Memory B cell (primary cell): ENCODE measurements at places on chromosomes 1 and 21.

DNA sequence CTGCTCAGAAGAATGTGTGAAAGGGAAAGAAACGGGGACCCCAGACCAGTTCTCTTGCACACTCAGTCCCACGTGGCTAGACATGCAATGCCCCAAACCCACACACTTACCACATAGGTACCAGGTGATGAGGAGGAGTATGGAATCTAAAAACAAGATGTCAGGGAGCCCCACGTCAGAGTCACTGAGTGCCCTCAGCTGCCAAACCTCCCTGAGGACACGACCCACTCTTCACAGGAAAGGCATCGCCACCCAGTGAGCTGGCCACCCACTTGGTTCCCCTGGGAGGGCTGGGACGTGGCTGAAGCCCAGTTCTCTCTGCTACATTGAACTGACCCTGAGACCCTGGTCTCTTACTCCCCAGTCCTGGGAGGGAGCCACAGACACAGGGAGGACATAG, 41.4 kb downstream of the MRPL37 start:
- no peaks in the 10 kb centered on the region for H3K27me3 ChIP-seq
- DNase-seq: no peak
- no peaks in the 10 kb centered on the region for H3K4me1 ChIP-seq

- no peak for DNase-seq
- peaks cover 23% of the 10 kb centered on the region for H3K36me3 ChIP-seq
- no peaks in the 10 kb centered on the region for H3K27me3 ChIP-seq
- H3K4me3 ChIP-seq: no peak overlapping the region
Measured at GRCh38 chr1:62476525-62477219, 39.8 kb downstream of the USP1 start.

- no peak overlapping the region for H3K4me3 ChIP-seq
- peaks cover 6% of the 10 kb centered on the region for H3K4me1 ChIP-seq
- H3K27me3 ChIP-seq: peaks cover 1% of the 10 kb centered on the region
Measured at GRCh38 chr1:21537932-21538630, 28.9 kb downstream of the ALPL start.

DNA sequence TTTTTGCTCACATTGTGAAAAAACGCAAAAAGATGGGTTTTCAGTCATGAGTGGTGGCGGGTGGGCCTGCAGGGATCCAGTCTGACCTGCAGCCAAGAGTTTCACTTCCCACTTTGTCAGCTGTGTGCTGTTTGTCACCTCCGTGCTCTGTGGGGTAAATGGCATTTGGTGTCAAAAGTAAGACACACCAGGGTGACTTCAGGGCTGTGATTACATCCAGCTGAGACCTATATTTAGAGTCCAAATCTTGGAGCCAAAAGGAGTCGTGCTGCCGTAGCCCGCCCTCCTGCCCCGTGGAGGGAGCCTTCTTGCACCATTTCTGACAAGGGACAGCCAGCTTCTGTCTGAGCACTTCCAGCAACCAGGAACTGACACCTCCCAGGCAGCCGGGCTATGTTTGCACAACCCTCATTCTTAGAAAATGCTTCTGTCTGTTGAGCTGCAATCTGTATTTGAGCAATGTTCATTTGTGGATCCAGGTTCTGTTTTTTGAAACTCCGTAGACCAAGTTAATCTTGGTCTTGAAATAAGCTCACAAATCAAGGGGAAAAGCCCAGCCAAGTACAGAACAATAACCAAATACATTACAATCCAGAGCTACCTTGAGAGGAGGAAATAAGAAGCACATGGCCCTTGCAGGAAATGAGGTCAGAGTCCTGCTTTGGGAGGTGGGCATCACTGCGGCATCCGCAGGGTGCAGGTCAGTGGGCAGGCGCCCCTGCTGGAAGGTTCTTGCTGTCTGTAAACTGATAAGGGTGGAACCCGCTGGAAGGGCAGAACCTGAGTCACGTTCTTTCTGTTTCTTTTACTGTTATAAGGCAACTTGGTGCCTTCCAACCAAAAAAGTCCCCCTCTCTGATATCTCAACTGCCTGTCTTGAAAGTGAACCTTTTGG, 14.4 kb downstream of the ABCG1 start:
- peak overlapping the region; percentile 99 for H3K27ac ChIP-seq
- peaks cover 4% of the 10 kb centered on the region for H3K36me3 ChIP-seq
- peaks cover 55% of the 10 kb centered on the region for H3K4me1 ChIP-seq
- H3K27me3 ChIP-seq: no peaks in the 10 kb centered on the region

DNA sequence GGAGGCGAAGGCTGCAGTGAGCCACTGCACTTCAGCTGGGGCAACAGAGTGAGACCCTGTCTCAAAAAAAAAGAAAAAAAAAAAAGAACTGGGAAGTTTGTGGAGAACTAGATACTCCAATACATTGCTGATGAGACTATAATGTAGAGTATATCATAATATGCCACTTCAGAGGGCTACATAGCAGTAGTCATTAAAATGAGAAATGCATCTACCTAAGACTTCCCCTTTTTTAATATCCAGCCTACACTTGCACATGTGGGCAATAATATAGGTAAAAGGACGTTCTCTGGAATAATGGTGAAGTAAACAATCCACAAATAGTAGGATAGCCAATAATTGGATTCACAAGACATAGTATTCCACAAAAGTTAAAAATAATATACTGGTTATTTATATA, 311.0 kb downstream of the HLX start:
- no peaks in the 10 kb centered on the region for H3K36me3 ChIP-seq
- DNase-seq: no peak
- H3K27ac ChIP-seq: no peak overlapping the region
- no peaks in the 10 kb centered on the region for H3K4me1 ChIP-seq
- no peaks in the 10 kb centered on the region for H3K27me3 ChIP-seq
- no peak overlapping the region for H3K4me3 ChIP-seq

- H3K27ac ChIP-seq: no peak overlapping the region
- no peak overlapping the region for H3K4me3 ChIP-seq
- peaks cover 13% of the 10 kb centered on the region for H3K27me3 ChIP-seq
- no peaks in the 10 kb centered on the region for H3K4me1 ChIP-seq
Measured at GRCh38 chr1:228976316-228976715, 241.0 kb downstream of the RHOU start.

- H3K27me3 ChIP-seq: no peaks in the 10 kb centered on the region
- H3K27ac ChIP-seq: no peak overlapping the region
- no peak for DNase-seq
- H3K4me3 ChIP-seq: no peak overlapping the region
- peaks cover 8% of the 10 kb centered on the region for H3K36me3 ChIP-seq
Measured at GRCh38 chr1:213054733-213055591, 3.9 kb downstream of the RPS6KC1 start.

- H3K27ac ChIP-seq: no peak overlapping the region
- peaks cover 7% of the 10 kb centered on the region for H3K4me1 ChIP-seq
- no peak overlapping the region for H3K4me3 ChIP-seq
- H3K36me3 ChIP-seq: peaks cover 34% of the 10 kb centered on the region
- no peak for DNase-seq
Measured at GRCh38 chr1:168007691-168008090, 70.8 kb upstream of the MPC2 start.

GRCh38 chr1:18939398-18940302, 16.8 kb downstream of the IFFO2 start:
- no peak for DNase-seq
- H3K4me3 ChIP-seq: no peak overlapping the region
- H3K27ac ChIP-seq: peak overlapping the region; percentile 45

- no peaks in the 10 kb centered on the region for H3K36me3 ChIP-seq
- no peak overlapping the region for H3K4me3 ChIP-seq
- H3K4me1 ChIP-seq: peaks cover 11% of the 10 kb centered on the region
- H3K27me3 ChIP-seq: no peaks in the 10 kb centered on the region
- DNase-seq: no peak
- no peak overlapping the region for H3K27ac ChIP-seq
Measured at GRCh38 chr1:63590166-63590560, 3.0 kb upstream of the PGM1 start.

DNA sequence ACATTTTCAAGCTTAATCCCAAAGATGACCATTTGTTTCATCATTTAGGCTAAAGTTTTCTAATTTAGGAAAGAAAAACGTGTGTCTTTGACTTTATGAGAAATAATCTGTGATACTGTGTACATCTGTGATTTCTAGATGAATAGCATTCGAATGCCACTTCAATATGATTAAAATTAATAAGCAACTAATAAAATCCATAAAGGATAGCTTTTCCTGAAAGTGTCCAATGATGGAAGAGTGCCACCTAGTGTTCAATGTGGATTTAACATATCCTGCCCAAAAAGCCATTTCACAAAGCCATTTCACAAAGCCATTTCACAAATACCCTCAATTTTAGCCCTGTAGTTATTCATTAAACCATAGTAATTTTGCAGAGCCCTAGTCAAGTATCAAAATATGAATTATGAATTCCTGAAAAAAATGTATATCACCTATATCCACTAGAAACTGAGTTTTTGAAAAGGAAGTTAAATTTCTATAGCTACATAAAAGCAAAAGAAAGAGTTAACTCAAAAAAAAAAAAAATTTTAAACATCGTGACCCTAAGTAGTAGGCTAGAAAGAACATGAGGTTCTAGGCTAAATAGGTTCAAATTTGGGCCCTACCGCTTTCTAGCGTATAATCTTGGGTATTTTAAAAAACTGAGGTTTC, 19.1 kb downstream of the NME7 start:
- no peak overlapping the region for H3K4me3 ChIP-seq
- DNase-seq: peak; percentile 46
- no peaks in the 10 kb centered on the region for H3K27me3 ChIP-seq
- peaks cover 3% of the 10 kb centered on the region for H3K4me1 ChIP-seq
- H3K36me3 ChIP-seq: peaks cover 5% of the 10 kb centered on the region

DNA sequence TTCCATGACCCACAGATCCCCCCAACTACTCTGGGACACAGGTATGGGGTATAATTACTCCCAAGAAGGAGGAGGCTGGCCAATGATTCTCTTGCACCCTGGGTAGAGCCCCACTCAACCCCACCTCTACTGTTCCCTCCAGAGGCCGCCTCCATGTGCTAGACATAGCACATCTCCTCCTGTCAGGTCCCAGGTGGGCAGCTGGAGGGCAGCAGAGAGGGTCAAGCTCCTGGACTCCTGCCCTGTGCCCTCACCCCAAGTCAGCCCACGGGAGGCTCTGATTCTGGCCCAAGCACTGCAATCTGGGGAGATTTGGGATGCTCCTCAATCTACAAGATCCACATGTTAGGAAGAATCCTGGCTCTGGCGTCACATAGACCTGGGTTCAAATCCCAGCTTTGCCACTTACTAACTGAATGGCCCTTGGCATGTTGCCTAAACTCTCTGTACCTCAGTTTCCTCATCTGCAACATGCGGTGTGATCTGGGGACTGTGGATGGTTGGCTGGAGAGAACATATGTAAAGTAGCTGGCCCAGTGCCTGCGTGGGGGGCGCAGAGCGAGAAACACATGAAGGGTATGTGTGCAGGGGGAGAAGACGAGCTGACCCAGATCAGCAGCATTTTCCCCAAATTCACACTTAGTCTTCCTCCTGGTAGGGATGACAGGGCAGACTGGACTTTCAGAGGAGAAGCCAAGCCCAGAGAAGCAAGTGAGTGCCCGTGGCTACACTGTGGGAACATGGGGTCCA, 23.2 kb downstream of the TNNT2 start:
- H3K4me3 ChIP-seq: no peak overlapping the region
- H3K4me1 ChIP-seq: no peaks in the 10 kb centered on the region
- H3K27me3 ChIP-seq: peaks cover 23% of the 10 kb centered on the region
- H3K27ac ChIP-seq: no peak overlapping the region
- no peaks in the 10 kb centered on the region for H3K36me3 ChIP-seq
- no peak for DNase-seq

GRCh38 chr1:219699870-219700269, 87.0 kb upstream of the ZC3H11B start:
- no peak overlapping the region for H3K4me3 ChIP-seq
- H3K36me3 ChIP-seq: no peaks in the 10 kb centered on the region
- H3K4me1 ChIP-seq: no peaks in the 10 kb centered on the region
- H3K27me3 ChIP-seq: peaks cover 5% of the 10 kb centered on the region
- no peak overlapping the region for H3K27ac ChIP-seq

DNA sequence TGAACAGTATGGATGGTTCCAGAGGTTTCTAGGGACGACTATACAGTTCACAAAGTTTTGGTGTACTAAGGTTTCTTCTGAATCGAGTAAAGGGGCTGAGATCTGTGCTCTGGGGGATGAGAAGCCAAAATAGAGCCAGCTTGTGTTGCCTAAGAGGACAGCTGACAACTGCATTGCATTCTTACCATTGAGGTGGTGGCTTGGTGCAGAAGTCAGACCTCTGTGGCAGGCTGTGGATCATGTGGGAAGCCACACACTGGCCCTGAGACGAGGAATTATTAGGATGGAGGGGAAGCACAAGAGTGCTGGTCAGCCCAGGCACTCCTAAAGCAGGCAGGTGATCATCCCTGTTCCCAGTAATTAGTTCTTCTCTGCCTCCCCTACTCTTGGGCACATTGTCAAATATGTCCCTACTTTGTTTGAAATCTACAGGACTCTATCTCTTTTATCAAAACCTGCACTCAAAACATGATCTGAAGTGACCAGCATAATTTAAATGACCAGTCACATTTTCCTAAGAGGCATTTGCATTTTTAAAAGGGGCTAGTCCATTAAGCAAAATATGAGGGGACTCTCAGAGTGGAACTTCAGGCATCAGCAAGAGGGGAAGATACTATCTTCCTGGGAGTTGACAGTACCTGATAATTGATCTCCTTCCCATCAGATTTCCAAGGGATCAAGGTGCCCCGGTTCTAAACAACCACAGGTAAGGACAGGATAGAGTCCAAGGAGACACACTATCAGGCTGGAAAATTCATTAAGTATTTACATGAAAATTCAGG, at the start of gene FCRLB:
FCRLB (plus strand) TSS at position 589 of the 782 bp plus-strand sequence. CDS start 1,129 bp downstream, outside the sequence.
- no peak within 1 kb of the TSS for H3K27ac ChIP-seq
- peaks cover 52% of the 10 kb centered on the region for H3K4me1 ChIP-seq
- H3K4me3 ChIP-seq: no peak within 1 kb of the TSS

DNA sequence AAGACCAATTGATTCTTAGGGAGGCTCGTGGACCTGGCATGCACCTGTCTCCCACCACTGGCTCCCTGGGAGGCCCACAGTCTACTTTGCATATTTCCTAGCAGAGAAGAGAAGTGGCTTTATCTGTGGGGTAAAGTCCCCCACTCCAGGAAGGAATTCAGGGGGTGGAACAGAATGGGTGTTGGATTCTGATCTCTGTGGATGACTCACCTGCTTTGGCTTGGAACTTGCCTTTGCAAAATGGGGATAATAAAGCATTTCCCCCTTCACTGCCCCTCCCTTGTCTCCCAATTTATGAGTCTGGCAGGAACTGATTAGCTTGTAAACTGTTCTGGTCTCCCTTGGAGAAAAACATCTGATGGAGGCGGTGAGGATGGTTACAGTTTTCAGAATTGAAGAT, 21.2 kb upstream of the OTUD3 start:
- H3K27me3 ChIP-seq: peaks cover 17% of the 10 kb centered on the region
- peaks cover 2% of the 10 kb centered on the region for H3K4me1 ChIP-seq
- peaks cover 5% of the 10 kb centered on the region for H3K36me3 ChIP-seq

- H3K36me3 ChIP-seq: peaks cover 4% of the 10 kb centered on the region
- H3K27me3 ChIP-seq: no peaks in the 10 kb centered on the region
- no peak for DNase-seq
Measured at GRCh38 chr1:155934936-155935590, 850 bp upstream of the KHDC4 start.

- no peaks in the 10 kb centered on the region for H3K27me3 ChIP-seq
- H3K27ac ChIP-seq: no peak overlapping the region
- H3K36me3 ChIP-seq: no peaks in the 10 kb centered on the region
- DNase-seq: no peak
- no peaks in the 10 kb centered on the region for H3K4me1 ChIP-seq
- H3K4me3 ChIP-seq: no peak overlapping the region
Measured at GRCh38 chr1:71561206-71561605, 480.4 kb upstream of the ZRANB2 start.

- H3K27me3 ChIP-seq: no peaks in the 10 kb centered on the region
- H3K27ac ChIP-seq: no peak overlapping the region
- H3K4me3 ChIP-seq: no peak overlapping the region
Measured at GRCh38 chr1:60113596-60113995, 40.0 kb upstream of the C1orf87 start.

- no peaks in the 10 kb centered on the region for H3K27me3 ChIP-seq
- peak; percentile 21 for DNase-seq
- peaks cover 39% of the 10 kb centered on the region for H3K4me1 ChIP-seq
- H3K36me3 ChIP-seq: peaks cover 13% of the 10 kb centered on the region
Measured at GRCh38 chr1:160522622-160523345, at the start of gene SLAMF6. SLAMF6 (minus strand) TSS chr1:160523255; CDS start chr1:160523192, 63 bp downstream.
